ENCODE measurements at places on chromosomes 7 and 10.

DNA sequence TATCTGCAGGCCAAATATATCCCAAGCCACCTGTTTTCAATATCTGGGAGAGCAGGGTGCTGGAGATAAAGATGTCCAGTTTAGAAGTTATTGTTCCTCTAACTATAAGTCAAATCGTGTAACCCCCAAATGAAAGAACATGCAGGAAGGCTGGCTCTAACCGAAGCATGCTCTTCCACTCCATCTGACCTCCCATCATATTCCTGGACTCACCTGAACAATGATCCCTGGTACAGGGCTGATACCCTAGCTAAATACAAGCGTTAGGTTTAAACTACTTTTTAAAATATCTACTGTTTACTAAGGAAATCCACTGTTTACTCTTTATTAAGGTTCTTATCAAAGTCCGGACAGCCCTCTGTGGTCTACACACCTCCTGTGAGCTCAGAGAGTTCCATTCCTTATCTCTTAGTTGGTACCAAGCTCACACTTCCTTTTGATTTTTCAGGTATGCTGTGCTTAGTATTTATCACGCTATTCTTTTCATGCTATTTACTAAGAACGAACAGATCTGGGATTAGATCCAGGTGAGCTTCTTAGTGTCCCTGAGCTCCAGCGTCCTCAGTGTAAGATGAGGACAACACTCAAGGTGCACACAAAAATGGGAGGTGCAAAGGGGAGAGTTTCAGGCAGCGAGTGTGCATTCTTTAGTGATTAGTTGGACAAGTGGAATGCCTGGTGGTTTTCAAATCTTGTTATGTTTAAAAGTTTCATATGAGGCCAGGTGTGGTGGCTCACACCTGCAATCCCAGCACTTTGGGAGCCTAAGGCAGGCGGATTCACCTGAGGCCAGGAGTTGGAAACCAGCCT is 23.6 kb upstream of the COBL start:
- DNase-seq = no peak

- DNase-seq = no peak
These were observed 303.7 kb downstream of the PRPF18 start for GRCh38 chr10:13890233-13891127.

- no peak for DNase-seq
These were observed 1148.0 kb upstream of the CELF2 start for GRCh38 chr10:9869606-9870176.

DNA sequence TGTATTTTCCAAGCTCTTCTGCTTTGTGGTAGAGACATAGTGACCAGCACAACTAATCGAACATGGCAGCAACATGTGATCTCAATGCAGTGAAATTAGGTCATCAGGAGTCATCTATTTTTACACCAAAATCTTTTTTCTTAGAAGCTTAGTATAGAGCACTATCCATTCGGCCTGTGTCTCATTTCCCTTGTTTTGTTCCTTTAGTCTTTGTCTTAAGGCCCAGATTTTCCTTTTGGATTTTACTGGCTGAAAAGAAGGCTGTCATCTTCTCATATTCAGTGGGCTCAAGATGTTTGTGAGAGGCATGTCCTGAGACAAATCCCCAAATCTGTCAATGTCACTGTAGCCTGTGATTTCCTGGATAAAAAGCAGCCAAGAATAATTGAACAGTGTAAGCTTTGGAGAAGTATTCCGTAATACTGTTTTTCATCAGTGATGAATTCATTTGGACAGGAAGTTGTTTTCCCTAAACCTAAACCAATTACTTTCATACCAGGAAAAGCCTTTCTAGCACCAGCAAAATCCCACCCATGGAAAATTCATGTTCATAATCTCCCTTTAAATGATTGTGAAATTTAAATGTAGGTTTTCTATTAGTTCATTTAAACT is 55.2 kb downstream of the MAGI2 start:
- DNase-seq = no peak

- DNase-seq = no peak
These were observed 11.3 kb upstream of the KAZALD1 start for GRCh38 chr10:101050208-101051069.

DNA sequence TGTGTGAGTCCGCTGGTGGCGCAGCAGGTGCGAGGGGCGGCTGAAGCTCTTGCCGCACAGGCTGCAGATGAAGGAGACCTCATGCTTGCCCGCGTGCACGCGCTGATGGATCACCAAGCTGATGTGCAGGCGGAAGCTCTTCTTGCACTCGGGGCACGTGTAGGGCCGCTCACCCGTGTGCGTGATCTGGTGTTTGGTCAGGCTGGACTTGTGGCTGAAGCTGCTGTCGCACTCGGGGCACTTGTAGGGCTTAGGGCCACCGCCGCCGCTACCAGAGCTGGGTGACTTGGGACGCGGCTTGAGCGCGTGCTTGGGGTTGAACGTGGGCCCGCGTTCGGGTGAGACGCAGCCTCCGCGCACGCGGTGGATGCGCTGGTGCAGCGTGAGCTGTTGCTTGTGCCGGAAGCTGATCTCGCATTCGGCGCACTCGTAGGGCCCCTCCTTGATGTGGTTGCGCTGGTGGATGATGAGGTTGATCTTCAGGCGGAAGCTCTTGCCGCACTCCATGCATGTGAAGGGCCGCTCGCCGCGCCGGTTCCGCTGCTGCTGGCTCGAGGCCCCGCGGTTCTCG is 28.7 kb downstream of the ZNF777 start:
- no peak for DNase-seq

GRCh38 chr7:116021237-116021636 is 9.3 kb downstream of the TFEC start:
- no peak for DNase-seq

- DNase-seq = no peak
These were observed 108.9 kb upstream of the FAM3C start for GRCh38 chr7:121505021-121505420.

DNA sequence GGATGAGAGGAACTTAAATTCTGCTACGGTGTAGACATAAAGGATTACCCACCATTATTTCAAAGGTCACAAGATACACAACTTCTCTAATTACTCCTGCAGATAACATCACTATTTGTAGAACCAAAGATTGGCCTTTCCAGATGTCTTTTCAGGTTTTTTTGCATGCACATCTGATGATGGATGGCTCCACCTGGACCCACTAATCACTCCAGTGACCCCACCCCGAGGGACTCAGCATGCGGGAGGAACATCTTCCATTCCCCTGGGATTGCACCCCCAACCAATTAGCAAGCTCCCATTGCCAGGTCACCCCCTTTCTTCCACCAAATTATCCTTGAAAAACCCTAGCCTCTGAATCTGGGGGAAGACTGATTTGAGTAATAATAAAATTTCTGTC is 608.9 kb downstream of the CNTNAP2 start:
- no peak for DNase-seq

GRCh38 chr10:132443605-132443982 is 46.6 kb downstream of the PWWP2B start:
- no peak for DNase-seq

- DNase-seq = no peak
These were observed 100.9 kb upstream of the CHST15 start for GRCh38 chr10:124194199-124194824.

- no peak for DNase-seq
These were observed 36.7 kb downstream of the ZNF467 start for GRCh38 chr7:149736478-149737360.

DNA sequence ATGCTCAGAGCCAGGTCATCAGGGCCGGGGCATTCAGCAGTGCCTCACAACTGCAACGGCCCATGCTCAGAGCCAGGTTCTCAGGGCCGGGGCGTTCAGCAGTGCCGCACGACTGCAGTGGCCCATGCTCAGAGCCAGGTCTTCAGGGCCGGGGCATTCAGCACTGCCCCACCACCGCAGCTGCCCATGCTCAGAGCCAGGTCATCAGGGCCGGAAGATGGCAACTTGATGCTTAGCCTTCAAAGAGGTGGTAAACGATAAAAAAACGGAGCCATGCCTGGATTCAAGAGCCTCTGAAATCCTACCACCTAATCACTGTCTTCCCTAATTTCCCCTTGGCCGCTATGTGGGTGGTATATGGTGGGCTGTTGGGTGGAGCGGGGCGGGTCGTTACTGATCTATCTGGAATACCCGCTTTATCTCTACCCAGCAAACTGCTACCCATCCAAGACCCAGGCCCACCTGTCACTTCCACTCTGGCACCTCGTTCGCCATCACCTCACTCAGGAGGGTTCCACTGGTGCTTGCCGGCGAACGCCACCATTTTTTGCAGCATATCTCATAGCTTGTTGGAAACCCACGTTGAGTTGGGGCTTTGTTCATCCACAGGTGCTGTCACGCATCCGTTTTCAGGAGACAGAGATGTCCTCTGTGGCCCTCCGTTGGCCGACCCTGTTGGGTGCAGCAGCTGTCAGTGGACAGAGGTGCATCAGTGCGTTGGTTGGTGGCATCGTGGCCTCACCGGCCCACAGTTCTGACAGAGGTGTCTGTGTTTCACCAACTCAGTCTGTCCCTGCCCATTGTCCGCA is 221.1 kb downstream of the EBF3 start:
- no peak for DNase-seq

GRCh38 chr7:130970196-130970595 is 236.2 kb upstream of the KLF14 start:
- DNase-seq = no peak

GRCh38 chr10:44909910-44910309 is 1.2 kb upstream of the TMEM72 start:
- DNase-seq = no peak

DNA sequence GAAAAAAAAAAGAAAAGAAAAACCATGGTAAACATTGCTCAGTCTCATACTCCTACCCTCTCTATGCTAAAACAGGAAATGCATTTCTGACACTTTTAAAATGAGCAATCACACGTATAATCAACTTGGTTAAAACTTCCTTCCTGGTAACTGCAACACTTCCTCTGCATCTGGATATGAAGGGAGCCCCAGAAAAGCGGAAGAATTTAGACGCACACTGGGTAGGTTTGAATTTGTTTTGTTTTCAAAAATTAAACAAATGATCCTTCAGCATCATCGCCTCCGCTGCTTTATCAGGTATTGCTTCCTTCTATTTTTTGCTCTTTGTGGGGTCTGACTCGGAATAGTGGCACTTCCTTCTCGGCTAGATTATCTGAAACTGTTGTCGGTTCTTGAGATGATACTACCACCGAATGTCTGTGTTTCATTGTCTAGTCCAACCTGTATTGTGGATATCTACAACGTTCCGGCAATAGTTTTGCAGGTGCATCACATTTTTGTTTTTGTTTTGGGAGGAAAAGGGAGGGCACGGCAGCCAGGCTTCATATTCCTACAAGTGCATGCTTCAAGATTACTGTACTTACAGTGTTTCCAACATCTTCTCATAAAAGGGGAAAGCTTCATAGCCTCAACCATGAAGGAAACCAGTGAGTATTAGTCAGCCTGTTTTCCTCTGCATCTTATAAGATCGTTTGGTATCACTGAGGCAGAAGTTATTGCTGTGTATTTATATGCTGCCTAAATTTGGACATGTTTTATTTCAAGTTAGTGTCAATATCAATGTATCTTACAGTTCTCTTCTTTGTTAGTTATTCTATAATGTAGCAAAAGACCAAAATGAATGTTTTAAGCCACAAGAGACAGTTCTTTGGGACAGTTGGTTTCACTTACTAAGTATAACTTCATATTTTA is at the start of gene PIK3CG:
Gene PIK3CG, plus strand, starts transcription at position 153 of the 912 bp plus-strand sequence. CDS start 2,280 bp downstream, outside the sequence.
- DNase-seq = no peak

DNA sequence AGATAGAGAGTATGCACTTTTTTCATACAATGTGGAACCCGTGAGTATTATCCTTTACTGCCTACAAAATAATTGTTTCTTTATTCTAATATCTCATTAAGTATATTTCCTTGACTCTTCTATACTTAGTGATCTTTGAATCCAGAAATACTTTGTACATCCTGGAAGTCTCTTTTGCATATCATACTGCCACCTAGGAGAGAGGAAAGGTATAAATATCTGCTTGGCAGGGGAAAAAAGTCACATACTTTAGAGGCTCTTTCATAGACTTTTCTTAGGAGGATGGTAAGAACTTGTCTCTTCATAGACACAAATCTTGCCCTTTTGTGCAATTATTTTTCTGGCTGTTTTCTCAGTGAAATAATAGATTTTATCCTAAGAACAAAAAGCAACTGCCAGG is 436.0 kb downstream of the PAXIP1 start:
- no peak for DNase-seq

DNA sequence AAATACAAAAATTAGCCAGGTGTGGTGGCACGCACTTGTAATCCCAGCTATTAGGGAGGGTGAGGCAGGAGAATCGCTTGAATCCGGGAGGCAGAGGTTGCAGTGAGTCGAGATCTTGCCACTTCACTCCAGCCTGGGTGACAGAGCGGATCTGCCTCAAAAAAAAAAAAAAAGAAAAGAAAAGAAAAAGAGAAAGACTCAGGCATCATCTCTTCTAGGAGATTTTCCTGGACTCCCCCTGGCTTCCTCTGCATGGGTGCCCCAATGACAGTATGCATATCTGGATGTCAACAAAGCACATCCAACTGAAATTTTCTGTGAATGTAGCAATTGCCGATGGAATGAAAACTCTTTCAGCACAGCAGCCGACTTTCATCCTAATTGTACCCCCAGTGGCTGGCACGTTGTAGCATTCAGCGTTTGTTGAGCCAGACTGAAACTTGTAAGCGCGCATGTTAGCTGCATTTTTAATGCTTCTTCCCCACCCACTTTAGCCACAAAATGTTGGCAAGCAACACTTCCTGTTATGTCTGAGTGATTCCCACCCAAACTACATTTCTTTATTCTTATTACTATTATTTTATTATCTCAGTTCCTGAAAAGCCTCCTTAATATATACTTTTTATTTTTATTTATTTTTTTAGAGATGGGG is 70.2 kb downstream of the PRTFDC1 start:
- no peak for DNase-seq

DNA sequence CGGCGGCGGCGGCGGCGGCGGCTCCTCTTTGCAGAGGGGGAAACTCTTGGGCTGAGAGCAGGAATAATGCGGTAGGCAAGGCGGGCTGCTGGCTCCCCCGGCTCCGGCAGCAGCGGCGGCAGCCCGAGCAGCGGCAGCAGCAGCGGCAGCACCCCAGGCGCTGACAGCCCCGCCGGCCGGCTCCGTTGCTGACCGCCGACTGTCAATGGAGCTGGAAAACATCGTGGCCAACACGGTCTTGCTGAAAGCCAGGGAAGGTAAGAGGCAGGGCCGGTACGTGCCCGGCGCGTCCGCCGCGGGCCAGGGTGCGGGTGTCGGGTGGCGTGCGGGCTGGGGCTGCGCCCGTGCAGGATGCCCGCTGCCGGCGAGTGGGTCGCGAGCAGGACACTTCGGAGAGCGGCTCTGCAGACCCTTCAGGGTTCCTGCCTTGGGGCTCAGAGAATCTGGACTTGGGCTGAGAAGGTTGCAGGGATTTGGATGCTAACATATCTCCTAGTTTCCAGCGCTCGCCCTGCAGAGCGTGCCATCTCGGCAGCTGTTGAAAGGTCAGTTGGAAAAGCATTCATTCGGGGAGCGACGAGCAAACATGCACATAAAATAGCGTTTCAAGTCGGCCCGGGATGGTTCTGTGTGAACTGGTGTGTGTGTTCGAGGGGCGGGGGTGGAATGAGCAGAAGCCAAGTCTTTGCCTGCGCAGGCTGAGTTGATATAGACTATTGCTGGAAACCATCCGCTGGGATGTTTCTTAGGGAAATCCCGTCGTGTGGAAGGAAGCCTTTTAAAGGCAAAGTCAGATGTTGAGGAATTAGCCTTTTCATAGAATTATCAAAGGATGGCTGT is 562 bp downstream of the GRK5 start:
- DNase-seq = no peak
